ENCODE measurements at places on chromosomes 7 and 10.

GRCh38 chr10:129808092-129808983 is 155.7 kb downstream of the EBF3 start:
- DNase-seq: no peak

- DNase-seq: no peak
These were observed 8.9 kb upstream of the NANOS1 start for GRCh38 chr10:119020627-119020946.

DNA sequence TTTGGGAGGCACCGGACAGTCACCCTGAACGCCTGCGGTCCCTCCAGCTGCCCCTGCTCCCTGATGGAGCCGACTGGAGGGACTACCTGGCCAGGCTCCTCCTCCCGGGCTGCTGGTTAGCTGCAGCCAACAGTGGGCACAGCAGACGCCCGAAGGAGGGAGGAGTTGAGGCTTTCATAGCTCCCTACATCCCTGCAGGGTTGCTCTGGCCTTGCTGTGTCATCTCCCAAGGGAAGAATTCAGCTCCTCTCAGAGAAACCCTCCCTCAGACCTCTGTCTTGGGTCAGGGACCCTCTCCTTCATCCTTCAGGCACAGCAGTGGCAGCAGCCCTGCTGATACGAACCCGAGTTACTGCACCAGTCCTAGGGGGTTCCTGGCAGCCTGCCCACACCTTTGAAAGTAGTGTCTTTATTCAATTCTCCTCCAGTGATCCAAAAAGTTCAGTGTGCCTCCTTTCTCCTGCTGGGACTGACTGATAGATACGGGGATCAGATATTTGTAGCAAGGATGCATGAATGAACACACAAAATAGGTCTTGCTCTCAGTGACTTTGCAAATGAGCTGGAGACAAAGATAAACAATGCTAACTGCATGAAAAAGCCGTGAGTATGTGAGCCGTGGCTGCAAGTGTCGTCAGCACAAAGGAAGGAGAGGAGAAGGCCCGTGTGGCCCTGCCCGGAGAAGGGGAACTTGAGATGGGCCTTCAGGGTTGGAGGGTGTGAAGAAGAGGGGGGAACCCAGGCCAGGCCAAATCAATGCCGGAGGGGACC is 136.6 kb downstream of the PRKAG2 start:
- peak; percentile 57 for DNase-seq

- peak; percentile 82 for DNase-seq
These were observed 1.3 kb downstream of the NRCAM start for GRCh38 chr7:108454674-108455550.

DNA sequence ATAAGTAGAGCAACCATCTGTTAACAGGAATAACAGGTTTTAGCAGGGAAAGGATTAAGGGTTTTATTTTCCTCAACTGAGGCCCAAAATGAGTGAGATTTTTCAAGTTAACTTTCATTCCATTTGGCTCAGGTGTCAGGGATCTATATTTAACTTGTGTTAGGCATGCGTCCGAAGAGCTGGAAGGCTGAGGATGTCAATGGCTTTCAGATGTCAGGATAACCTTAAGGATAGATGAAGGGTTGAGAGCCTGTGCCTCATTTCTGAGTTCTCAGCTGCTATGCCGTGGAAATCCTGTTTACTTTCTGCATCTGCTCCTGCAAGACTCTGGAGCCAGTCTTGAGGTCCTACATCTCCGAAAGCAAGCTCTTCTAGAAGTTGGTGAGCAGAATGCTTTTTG is 36.4 kb upstream of the CD36 start:
- DNase-seq: no peak

GRCh38 chr7:17654940-17655339 is 285.4 kb downstream of the SNX13 start:
- no peak for DNase-seq

DNA sequence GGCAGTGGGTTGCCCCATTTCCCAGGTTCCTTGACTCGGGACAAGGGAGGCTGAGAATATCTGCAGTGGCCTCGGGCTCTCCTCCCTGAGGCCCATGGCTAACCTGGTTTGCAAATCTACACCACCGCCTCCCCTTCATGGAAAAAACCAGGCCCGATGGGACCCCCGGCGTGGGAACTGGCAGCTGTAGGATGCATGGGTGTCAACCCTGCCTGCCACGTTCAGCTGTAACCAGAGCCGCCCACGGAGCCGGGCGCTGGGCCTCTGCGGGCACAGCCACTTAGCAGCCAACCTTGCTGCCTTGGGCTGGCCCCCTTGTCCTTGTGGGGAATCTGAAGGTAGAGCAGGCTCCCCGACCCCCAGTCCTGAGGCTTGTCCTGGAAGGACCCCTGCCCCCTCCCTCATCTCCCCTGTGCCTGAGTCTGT is 1.6 kb downstream of the PWWP2B start:
- no peak for DNase-seq

- peak; percentile 21 for DNase-seq
These were observed 15.5 kb upstream of the CRTAC1 start for GRCh38 chr10:98045785-98046389.

- DNase-seq: no peak
These were observed 521.7 kb downstream of the ADRA2A start for GRCh38 chr10:111598433-111599059.

DNA sequence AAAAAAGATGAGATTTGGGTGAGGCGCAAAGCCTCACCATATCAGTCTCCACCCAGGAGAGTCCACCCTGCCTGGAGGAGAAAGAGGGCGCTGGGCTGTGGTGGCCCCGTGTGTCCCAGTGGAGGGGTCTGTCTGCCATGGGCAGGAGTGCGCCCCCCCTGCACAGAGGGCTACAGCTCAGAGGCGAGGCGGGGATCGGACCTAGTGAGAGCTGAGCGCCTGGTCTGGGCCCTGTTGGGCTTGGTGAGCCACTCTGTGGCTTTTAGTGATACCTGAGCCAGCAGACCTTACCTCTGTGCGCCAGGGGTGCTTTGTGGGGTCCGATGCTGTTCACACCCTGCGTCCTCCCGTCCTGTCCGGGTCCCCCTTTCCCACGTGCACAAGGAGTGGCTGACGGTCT is 25.9 kb upstream of the GNA12 start:
- DNase-seq: no peak

DNA sequence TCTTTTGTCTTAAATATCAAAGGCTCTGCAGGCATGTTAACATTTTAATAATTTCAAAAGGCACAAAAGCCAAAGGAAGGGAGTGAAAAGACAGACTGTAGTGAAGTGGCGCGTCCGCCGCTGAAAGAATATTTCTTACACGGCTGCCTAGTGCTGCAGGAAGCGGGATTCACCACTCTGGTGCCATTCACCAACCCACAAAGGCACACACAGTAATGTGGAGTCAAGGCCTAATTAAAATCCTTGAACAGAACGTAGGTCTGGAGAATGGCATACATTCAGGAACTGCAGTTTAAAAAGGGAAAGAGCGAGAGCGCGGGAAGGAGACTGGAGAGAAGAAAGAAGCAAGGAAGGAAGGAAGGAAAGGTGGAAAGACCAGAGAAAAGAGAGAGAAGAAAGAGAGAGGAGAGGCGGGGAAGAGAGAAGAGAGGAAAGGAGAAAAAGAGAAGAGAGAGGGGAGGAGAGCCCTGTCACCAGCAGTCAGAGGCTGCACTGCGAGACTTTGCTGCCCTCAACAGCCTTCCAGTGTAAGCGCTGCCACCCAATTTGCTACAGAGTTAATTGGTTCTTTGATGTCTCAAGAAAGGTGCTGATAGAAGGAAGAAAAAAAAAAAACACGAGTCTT is 554.0 kb downstream of the MDFIC start:
- DNase-seq: no peak

DNA sequence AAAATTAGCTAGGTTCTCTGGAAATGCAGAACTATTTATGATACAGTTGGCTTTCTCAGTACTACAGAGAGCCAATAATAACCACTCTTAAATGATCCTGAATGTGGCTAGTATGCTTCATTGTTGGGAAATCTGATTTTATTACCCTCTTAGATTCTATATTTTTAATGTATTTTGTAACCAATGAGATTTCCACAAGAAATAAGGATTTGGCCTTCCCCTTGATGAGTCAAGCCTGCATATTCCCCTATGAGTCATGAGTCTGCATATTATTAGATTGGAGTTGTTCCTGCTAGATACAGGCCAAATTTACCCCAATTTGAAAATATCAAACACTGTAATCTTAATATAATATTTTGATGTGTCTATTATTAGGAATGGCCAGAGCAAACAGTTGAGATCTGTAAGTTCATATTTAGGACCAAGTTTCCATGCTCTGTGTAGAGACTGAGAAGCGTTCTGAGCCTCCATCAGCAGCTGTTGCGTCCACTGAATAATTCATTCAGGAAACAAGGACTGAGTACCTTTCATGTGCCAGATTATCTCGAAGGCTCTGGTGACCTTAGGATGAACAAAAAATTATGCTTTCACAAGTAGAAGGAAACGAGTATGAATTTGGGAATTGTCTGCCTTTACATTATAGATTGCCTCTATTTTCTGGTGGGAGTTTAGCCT is 793.4 kb downstream of the NRG3 start:
- DNase-seq: no peak

- no peak for DNase-seq
These were observed 2.0 kb downstream of the GAL3ST4 start for GRCh38 chr7:100166317-100166940.
